Activated effector memory CD4-positive, alpha-beta T cell treated with anti-CD3 and anti-CD28 coated beads, Interleukin-2, amount 50 U/mL, for 16 hours (primary cell): ENCODE measurements at places on chromosomes 11 and 22.

GRCh38 chr11:35148163-35148837, 9.3 kb downstream of the CD44 start:
- peak; percentile 77 for DNase-seq

DNA sequence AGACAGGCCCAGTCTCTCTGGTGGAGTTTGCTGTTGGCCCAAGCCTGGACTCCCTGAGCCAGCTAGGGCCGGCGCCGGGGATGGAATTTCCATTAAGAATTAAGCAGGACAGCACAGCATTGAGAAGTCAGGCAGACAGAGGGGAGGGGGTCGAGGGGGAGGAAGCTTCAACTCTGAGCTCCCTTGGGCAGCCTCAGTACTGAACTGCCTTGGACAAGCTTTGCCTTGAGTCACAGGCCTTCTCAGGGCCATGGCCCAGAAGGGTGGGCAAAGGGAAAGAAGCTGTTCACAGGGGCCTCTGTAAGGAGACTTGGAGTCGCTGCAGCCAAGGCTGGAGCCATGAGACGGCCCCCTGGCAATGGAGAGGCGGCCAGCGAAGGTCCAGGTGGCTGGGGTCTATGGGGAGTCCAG, 2.6 kb upstream of the INSC start:
- no peak for DNase-seq

GRCh38 chr11:115104851-115105453, 399.3 kb downstream of the CADM1 start:
- DNase-seq = no peak

- no peak for DNase-seq
Observed at GRCh38 chr11:111438168-111438567, 59.1 kb upstream of the POU2AF1 start.

DNA sequence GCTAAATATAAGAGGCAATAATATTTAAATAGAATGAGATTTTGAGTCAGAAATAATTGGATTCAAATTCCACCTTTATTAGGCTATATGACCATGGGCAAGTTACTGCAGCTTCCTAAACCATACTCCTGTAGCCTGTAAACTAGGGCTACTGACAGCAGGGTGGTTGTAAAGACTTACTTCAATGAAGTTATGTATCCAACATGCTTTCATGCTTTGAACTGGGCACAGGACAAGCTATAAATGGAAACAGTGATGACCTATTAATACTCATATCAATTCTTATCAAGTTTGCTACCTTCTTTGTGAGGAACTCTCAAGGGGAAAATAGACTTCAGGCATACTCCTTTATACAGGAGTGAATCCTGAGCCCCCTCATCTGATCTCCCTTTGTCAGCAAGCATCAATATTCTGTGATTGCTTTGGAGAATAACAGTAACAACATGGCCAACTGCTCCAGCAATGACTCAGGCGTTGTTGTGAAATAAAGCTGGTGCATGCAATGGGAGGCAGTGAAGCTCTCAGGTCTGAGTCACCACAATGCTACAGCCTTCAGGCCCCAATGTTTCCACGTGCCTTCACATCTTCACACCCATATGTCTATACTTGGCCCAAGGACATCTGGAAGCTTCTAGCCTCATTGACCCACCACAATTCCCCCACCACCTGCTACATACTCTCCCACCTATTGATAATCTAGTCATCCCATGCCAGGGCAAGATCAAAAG, 102.5 kb downstream of the KCNA4 start:
- DNase-seq = no peak

- DNase-seq = no peak
Observed at GRCh38 chr11:107924306-107924705, 3.9 kb upstream of the RAB39A start.

DNA sequence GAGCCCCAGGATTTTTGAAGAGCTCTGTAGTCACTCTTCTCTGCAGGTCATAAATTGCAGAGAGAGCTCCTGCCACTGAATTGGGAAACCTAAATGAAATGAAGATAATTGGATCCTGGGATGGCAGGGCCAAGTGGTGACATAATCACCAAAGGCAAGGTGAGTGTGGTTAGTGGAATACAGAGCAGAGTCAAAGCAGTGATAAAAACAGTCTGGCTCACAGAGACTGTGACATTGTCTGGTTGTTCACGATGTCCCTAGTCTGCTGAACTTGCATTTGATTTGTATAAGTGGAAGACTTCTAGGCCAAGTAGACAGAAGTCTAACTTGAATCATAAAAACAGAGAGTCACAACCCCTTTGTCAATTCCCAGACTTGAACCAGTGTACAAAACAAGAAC, 26.8 kb upstream of the SPATA19 start:
- no peak for DNase-seq

GRCh38 chr11:60700689-60701468, 1.5 kb downstream of the MS4A8 start:
- no peak for DNase-seq

DNA sequence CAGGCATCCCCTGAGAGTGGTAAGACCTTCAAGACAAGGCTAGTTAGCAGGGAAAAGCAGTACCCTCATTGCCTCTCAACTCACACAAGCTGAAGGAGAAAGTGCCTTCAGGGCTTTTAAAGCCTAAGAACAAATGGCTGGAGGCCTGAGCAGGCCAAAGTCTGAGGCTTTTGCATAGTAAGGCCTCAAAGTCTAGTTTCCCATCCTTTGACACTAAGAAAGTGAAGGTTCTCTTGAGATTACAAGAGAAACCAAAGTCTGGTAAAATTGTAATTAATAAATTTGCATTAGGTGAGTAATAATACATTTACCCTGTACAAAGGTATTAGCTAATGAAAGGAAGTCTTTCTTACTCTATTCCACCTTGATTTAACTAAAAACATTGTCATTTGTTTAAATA, 47.0 kb upstream of the CCDC89 start:
- no peak for DNase-seq

DNA sequence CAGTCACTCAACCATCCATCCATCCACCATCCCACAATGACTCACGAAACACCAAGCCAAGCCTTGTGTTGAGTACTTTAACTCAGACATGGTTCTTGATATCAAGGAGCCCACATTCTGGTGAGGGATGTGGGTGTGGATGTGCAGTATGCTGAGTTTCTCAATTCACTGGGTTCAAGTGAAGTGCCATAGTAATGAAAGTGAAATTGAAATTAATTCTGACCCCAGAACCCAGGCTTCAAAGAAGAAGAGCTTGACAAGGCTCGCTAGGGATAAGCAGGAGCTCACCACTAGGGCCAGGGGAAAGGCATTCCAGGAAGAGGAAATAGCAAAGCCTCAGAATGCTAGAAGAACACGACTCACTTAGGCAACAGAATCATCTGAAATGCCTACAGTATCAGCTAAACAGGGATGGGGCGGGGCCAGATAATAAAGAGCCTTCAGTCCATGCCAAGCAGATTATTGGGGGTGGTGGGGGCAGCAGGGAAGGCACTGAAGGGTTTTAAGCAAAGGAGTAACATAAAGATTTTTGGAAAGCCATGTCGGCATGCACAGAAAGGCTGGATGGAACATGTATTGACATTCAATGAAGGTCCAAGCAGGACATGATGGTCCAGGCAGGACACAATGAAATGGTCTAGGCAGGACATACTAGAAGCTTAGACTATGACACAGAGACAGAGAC, 37.2 kb downstream of the RTL6 start:
- DNase-seq = no peak

DNA sequence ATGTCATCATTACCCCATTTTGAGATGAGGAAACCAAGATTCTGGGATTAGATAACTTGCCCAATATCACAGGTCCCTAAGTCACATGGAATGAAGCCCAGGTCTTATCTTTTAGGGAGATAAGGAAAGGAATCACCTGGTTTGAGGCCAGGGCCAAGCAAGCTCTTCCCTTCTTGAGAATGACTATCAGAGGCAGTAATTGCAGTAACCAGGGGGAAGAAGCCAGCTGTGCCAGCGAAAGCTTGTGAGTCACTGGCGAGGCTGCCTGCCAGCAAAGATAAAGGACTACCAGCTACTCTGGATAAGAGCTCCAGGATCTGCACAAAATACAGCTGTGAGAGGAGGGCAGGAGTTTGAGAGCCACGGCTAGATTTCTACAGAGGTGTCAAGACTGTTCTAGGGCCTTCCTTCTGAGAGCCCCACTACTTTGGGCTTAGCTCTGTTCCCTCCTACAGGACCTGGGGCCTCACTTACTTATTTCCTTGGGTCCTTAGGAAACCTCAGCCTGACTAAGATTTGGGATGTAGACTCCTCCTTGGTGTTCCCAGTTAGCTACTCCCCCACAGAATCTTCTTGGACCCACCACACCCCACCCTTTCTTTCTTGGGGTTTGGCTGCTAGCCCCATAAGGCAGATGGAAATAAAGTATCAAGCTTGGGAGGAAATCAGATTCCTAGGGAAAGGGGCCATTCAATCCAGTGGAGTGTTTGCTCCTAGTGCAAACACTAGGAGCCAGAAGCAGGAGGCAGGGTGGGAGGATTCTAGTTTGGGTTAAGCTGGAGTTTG, 9.7 kb upstream of the CCKBR start:
- no peak for DNase-seq

DNA sequence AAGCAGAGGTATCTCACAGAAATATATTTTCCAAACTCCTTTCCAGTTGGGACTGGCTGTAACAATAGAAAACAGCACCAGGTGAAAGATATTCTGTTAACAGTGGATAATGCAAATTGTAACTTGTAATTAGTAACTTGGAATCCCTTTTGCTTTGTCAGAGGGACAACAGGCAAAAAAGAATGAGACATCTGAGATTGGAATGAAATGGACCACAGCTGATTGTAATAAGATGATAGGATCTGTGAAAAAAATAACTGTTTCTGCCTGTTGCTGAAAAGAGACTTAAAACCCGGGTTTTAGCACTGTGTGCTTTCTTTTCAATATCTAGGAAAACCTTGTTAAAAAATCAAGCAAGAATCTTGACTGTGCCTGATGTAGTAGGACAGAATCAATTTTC, 655.7 kb downstream of the METTL15 start:
- no peak for DNase-seq

DNA sequence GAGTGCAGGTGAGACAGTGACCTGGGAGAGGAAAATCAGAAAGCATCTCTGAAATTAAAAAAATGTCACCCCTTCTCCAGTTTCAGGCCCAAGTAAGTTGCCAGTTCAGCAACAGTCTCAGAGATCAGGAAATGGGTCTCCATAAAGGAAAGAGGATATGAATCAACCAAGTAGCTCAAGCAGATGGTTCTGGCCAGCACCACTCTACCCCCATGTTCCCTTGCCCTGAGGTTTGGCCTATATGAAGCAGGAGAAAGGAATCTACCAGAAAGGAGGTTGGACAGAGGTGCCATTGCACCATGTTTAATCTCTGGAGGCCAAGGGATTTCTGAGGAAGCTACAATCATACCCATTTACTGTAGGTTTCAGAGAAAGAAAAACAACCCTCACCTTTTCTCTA, 7.7 kb downstream of the FZD4 start:
- no peak for DNase-seq
